CD4-positive, CD25-positive, alpha-beta regulatory T cell (primary cell): ENCODE measurements at places on chromosomes 16 and 17.

GRCh38 chr17:57649191-57649590, 95.9 kb downstream of the CCDC182 start:
- DNase-seq: no peak

DNA sequence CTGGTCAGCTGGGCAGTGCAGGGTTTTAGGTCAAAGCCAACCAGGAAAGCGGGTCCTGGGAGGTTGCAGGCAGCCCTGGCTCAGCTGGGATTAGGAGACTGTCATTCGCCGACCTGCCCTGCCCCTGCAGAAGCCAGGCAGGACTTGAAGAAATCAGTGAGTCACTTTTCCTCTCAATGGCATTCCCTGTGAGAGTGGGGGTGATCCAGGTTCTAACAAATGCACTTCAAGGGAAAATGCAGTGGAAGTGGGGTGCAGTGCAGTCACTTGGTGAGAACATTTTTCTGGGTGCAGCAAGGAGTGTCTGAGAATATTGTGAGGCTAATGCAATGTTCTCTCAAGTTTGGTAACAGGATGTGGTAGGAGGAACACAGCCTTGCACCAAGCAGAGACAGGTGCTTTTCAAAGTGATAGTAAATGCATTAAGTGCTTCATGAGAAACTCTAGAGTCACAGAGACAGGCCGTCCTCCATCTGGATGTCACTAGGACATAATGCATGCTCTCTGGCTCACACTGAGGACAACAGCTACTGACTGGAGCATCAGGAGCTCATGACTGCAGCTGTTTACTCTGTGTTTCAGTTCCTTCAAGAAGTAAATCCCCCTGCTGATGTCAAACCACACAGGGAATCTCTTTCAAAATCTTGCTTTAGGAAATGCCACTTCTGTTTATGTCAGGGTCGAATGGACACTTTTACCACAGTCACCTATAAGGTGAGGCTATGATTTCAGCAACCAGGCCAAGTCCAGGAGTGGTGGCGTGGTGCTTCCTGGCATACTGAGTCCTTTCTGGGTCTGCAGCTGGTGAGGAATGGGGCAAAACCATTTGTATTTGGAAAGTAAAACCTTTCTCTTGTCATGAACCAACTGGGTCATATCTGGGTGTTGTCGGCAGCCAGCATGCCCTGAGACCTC, 16.7 kb downstream of the CDK5R1 start:
- DNase-seq: peak; percentile 90

DNA sequence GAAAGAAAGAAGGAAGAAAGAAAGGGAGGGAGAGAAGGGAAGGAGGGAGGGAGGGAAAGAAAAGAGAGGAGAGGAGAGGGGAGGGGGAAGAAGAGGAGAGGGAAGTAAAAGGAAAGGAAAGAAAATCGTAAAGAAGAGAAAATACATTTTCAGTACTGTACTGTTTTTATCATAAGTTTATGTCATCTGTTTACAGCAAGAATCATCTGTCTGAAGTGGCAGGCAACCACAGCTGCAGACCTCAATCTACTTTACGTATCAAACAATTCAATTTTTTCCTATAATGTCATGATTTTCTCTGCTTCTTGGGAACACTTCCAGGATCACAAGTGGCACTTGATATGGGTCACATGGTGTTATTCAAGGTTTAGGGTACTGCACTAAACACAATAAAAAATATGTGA, 58.3 kb downstream of the USP32 start:
- no peak for DNase-seq

DNA sequence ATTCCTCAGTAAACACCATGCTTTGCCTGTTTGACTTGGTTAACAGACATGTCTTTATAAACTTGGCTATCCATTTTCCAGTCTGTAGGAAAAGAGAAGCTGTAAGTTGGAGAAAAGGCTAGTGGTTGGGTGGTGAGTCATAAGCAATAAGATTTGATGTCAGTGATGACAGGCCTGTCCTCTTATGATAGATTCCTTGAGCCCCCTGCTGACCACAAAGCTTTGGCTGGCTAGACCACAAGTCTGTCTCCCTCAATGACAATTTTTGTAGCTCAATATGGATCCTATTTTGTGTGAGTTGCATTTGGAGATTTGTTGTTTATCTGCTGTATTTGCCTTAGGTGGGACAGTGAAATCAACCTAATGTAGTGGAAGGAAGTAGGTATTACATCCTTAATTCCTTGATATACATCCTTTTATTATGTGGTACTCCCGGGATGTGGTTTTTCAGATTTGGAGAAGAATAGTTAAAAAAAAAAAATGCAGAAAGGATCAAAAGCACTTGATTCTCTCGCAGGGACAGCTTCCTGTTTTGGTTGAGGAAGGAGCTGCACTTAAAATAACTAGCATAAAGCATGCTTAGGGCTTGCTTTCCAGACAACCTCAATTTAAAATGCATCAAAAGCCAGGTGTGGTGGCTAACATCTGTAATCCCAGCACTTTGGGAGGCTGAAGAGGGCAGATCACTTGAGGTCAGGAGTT, 67.4 kb downstream of the SIAH1 start:
- DNase-seq: no peak

DNA sequence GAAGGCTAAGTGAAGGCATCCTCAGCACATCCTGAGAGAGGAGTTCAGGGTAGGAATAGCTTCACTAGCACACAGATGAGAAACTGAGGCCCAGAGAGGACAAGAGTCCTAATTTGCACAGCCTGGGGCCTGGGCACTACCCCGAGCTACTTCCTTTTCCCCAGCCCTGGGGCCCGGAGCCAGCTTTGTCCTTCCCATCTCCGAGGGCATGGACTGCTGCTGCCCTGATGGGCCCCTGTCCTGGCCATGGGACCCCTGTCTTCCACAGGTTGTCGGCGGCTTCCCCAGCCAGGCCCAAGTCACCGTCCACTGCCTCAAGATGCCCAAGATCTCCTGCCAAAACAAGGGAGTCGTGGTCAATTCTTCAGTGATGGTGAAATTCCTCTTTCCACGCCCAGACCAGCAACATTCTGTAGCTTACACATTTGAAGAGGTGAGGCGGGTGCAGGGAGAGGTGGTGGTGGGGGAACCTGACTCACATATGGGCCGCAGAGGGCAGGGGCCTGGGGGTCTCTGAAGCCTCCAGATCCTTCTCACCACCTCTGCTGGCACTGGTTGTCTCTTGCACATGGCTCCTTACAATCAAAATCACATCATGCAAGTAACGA, 11.4 kb upstream of the NLRC5 start:
- DNase-seq: no peak

- no peak for DNase-seq
These were observed 2.2 kb upstream of the CDK5R1 start for GRCh38 chr17:32484628-32485027.
